ENCODE measurements at places on chromosomes 4 and X.

- peak; percentile 6 for DNase-seq
Measured at GRCh38 chrX:38618180-38618579, 56.8 kb downstream of the TSPAN7 start.

DNA sequence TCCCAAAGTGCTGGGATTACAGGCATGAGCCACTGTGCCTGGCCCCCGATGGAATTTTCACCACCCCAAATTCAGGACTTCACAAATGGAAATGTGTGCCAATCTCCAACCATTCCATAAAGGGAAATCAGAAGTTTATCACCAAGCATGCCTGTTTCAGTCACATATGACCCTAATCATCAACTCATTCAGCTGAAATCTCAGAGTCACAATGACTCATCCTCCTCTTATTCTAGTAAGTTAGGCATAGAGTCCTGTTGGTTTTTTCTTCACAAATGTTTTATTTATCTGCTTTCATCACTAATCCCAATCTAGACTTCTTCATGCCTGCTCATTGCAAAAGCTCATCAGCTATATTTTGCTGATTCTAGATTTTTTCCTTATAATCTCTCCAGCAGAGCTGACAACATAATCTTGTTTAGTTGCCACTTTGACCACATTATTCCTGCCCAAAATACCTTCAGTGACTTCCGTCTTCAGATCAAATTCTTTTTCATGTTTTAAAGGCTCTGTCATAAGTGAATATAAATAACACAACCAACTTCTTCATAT, 83.3 kb downstream of the SLC7A11 start:
- DNase-seq, result no peak

DNA sequence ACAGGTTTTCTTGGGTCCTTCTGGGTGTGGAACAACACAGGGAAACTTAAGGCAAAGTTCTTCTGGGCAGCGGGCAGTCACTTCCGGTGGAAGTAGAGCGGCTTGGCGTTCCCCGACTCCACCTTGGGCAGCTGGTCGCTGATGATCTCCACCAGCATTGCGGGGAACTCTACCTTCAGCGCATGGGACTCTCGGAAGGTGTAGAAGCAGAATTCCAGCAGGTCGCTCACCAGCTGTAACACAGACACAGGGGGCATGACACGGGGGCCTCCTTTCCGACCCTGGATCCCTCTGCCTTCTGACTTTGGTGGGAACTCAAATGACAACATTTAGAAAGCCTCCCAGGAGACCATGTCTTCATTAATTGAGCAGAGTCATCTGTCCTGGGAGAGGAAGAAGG, 349.4 kb downstream of the ARHGAP10 start:
- DNase-seq, result no peak

- no peak for DNase-seq
Measured at GRCh38 chr4:54226404-54227255, 2.5 kb upstream of the PDGFRA start.

DNA sequence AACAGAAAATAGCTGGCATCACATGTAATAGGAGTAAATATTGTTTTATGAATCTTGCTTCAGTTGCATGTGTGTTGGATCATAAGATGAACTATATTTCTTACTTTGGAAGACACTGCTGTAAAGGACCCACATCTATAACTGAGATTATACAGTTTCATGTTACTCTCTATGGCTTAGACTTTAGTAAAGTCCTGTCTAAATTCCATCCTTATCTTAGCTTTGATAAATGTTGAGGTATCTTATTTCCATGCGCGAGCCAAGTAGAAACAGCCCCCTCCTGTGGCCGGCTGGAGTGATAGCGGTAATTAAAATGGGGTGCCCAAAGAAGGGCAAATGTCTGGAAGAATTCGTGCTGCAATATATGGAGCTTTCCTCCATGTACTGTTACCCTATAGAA, 43.0 kb downstream of the CCDC158 start:
- peak; percentile 54 for DNase-seq

- DNase-seq, result peak; percentile 73
Measured at GRCh38 chr4:153348006-153348405, 3.5 kb downstream of the MND1 start.

DNA sequence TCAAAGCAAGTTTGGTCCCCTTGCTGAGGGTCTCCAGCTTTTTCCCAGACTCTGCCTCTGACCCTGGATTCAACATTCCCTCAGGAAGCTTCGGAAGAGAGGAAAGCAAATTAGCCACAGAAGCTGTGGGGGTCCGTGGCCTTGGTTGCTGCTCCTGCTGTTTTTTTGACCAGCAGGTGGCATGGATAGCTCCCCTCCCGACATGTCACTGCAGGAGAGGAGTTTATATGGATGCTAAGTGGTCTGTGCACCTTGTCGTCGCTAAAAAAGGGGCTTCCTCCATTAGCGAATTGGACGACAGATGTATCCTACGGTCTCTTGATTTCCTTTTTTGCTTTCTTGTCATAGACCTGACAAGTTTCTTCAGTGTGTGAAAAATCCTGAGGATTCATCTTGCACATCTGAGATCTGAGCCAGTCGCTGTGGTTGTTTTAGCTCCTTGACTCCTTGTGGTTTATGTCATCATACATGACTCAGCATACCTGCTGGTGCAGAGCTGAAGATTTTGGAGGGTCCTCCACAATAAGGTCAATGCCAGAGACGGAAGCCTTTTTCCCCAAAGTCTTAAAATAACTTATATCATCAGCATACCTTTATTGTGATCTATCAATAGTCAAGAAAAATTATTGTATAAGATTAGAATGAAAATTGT, 70.2 kb downstream of the CD38 start:
- DNase-seq, result no peak

DNA sequence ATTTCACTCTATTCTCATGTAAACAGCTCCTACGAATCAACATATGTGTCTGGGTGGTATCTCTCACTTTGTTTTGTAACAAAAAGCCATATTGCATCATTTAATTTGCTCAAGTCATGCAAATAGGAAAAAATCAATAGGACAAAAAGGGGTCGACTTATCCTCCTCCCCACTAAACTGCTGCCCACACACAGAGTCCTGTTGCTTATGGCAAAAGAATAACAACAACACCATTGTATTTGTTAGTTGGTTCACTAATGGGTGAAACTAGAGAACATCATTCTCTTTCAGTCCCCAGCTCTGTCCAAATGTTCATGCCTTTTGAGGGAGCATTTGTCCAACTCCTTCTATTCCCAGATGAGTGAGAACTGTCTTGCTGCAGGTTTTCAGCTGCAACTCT, 2.1 kb downstream of the HHIP start:
- DNase-seq, result no peak

GRCh38 chr4:108933046-108933445, 170.2 kb upstream of the ETNPPL start:
- no peak for DNase-seq

DNA sequence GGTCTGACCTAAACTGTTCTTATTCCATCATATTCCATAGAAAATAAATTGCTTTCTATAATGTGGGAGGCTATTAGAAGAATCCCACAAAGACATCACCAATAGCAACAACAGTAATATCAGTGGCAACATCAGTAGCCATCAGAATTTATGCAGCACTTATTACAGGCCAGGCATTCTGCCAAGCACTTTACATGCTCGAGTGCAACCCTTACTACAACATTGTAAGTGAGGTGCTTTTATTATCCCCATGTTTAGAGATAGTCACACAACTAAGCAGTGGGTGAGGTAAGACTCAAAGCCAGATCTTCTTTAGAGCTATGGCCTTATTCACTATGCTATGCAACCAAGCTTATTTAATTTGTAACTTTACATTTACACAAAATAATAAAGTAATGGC, 317.1 kb upstream of the BMP3 start:
- no peak for DNase-seq

DNA sequence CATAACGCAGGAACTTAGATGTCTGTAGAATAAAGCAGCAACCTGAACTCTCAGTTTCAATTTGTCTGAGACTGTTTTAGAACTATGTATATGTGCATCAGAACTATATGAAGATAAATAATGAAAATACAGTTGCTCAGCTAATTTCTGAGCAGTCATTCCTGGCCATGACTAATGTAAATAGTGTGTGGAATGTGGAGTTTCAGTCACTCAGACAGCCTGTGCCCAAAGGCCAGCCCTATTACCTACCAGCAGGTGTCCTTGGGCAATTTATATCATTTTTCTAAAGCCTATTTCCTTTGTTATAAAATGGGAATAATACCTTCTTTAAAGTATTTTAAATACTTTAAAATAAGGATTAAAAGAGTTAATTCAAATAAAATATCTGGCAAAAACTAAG, 56.0 kb upstream of the RELL1 start:
- DNase-seq, result no peak

DNA sequence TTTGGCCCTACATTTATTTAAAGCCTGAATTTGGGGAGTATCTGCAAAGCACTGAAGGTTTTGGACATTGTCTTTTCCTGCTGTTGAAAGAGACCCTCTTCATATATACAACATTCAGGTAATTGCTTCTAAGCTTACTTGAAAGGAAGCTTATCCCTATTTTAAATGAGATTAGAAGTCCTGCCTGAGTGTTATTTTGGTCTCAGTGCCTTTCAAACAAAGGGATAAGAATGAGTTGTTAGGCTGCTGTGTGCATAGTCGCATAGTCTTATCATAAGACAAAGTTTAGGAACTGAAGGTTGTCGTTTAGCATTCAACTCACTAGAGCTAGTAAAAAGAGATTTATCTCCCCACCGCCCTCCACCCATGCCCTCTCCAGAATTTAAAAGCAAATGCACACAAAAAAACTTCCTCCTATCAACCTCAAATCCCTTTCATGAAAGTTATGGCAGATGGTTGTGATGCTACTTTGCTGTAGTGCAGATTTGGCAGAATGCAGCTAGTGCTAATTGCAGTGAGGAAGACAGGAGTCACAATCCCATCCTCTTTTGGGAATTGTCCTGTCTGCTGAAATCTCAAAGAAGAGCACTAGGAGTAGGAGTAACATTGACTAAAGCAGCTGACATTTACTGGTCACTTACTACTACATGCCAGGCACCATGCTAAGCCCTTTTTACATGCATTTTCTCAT, 5.8 kb downstream of the HERC3 start:
- DNase-seq, result no peak

GRCh38 chrX:20361890-20362262, 95.2 kb upstream of the RPS6KA3 start:
- no peak for DNase-seq

- DNase-seq, result no peak
Measured at GRCh38 chr4:4386736-4387392, at the start of gene NSG1. Gene NSG1, plus strand, starts transcription at chr4:4387102. Its CDS starts 528 bp downstream, at chr4:4387630.

- no peak for DNase-seq
Measured at GRCh38 chrX:74510401-74510800, 89.1 kb downstream of the SLC16A2 start.

GRCh38 chr4:5787311-5787710, 76.3 kb downstream of the EVC start:
- no peak for DNase-seq

Measured in NAMALWA (cell line).